Activated CD8-positive, alpha-beta memory T cell treated with anti-CD3 and anti-CD28 coated beads for 1 hour (primary cell): ENCODE measurements at places on chromosomes 4 and X.

DNA sequence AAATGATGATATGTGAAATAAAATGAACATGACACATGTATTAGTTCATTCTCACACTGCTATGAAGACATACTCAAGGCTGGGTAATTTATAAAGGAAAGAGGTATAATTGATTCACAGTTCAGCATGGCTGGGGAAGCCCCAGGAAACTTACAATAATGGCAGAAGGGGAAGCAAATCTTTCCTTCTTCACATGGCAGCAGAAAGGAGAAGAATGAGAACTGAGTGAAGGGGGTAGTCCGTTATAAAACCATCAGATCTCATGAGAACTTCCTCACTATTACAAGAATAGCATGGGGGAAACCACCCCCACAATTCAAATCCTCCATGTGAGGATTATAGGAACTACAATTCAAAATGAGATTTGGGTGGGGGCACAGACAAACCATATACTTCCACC lies 243.9 kb upstream of the GYPA start:
- no peak for DNase-seq

GRCh38 chrX:40570346-40571093 lies 10.2 kb upstream of the ATP6AP2 start:
- no peak for DNase-seq

DNA sequence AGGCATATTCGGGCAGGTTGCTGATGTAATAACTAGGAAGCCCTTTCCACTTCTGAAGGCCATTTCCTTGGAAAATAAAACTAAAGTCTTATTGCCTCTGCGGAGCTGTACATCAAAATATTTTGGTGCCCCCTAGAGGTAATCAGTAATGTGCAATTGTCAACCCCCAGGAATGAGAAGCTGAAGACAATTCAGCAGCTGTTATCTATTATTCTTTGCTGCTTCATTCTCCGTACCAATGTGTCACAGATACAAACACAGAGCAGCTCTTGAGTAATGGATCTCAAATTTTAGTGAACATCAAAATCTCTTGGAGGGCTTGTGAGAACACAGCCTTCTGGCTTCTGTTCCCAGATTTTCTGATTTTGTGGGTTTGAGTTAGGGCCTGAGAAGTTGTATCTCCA lies 3.5 kb upstream of the SLIT2 start:
- no peak for DNase-seq

GRCh38 chr4:108068442-108068841 lies 78.8 kb downstream of the HADH start:
- DNase-seq: no peak

- DNase-seq: no peak
Observed at GRCh38 chr4:38891051-38891983, 23.7 kb downstream of the FAM114A1 start.

DNA sequence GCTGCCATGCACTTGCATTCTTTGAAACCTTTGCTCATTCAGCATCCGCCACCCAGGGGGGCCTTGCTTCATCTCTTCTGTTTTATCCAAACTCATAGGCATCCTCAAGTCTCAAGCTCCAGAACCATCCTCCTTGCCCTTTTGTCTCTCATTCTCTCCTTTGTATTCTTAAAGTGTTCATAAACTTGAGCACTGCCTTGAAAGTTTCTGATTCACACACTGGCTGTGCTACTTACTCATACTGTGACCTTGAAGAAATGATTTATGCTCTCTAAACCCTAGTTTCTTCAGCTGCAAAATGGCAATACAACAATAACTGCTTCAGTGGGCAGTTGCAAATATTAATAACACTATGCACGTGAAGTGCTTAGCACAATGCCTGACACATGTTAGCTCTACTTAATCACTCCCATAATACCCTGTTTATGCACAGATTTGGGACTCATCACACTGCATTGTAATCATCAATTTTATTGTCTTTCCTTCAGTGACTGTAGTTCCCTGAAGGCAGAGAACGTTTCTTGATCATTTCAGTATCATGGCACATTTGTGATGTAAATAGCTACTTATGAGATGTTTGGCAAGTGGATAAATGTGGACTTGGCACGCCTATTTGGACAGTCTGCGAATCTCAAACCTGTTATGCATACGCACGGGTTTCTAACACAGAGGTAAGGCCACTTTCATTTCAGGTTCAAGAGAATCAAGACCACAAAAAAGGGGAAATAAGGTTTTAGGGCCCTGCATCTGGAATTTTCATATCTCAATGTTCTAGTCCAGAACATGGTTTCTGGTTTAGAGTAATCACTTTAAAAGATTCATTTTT lies 291.0 kb downstream of the LDB2 start:
- no peak for DNase-seq

- DNase-seq: no peak
Observed at GRCh38 chrX:46601283-46601682, 27.7 kb downstream of the CHST7 start.

- DNase-seq: no peak
Observed at GRCh38 chrX:1400049-1400448, 8.1 kb upstream of the SLC25A6 start.

- no peak for DNase-seq
Observed at GRCh38 chr4:112147697-112148096, 2.4 kb downstream of the FAM241A start.

DNA sequence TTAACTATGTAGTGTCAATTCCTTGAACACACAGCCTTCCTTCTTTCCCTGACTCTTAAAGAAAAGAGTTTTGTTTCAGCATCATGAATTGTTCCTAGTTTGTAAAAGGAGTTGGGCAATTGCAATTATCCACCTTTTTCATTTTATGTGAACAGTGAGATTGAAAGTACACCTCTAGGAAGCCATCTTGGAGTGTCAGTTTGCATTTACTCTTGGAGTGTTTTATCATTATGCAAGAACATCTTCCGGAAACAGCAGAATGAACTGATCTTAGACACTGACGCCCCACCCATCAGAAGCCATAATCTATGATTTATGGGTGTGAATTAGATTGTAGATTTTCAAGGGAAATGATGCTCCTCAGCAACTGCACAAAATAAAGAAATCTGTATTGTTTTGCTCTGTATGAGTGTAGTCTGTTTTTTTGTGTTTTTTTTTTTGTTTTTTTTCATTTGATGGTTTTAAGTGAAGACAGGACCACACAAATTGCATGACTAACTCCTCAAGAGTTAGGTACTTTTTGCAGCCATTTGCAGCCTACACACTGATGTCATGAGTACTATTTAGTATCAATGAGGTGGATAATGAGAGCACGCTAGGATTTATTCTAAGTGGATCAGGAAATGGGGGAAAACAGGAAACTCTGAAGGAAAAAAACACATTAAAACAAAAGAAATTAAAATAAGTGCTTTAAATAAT lies 19.5 kb upstream of the FGF2 start:
- no peak for DNase-seq

DNA sequence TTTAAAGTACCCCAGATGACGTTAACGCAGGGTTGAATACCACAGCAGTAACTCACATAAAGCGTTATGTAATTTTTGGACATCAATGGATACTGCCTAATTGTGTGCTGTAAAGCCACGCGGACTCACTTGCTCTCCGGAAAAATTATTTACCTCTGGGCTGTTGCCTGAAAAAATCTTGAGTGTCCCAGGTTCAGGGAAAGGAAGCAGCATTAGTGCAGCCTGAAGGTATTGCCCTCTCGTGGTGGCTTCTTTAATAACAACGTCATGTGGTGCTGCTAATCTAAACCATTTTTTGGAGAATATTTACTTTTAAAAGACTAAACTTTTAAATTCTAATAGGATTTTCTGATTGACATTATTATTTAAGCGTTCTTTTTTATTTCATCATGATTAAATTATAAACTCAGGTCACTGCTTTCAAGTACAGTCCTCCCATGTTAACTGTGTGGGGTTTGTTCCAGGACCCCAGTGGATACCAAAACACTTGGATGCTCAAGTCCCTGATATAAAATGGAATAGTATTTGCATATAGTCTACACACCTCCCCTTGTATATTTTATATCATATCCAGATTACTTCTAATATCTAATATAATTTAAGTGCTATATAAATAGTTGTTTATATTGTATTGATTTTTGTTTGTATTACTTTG lies 384.8 kb downstream of the FAM133A start:
- DNase-seq: no peak

GRCh38 chr4:136748773-136749172 lies 783.5 kb downstream of the PCDH18 start:
- DNase-seq: no peak

- no peak for DNase-seq
Observed at GRCh38 chr4:111464251-111465045, 680.8 kb upstream of the FAM241A start.

DNA sequence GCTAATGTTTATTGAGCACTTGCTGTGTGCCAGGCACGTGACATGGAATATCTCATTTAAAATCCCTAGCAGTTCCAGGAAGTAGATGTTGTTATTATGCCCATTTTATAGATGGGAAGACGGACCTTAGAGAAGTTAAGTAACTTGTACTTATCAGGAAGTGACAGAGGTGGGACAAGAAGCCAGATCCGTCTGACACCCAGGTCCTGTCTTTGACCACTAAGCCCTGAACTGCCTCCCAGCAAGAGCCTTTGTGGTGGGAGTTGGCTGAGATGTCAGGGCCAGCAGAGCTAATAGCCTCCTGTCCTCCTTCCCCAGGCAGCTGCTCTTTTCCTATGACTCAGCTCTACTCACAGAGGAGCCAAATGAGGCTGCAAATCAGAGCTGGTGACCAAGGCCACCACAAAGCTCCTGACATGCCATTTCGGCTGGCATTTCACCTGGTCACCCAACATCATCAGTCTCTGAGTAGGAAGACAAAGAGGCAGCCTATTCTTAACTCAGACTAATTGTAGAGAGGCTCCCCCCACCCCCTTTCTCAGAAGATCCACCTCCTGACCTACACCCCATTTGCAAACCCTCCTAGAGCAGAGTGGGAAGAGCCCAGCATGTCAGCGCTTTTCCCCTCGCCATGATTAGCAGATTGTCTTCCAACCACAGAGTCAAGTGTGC lies 175.1 kb upstream of the KIT start:
- DNase-seq: no peak

DNA sequence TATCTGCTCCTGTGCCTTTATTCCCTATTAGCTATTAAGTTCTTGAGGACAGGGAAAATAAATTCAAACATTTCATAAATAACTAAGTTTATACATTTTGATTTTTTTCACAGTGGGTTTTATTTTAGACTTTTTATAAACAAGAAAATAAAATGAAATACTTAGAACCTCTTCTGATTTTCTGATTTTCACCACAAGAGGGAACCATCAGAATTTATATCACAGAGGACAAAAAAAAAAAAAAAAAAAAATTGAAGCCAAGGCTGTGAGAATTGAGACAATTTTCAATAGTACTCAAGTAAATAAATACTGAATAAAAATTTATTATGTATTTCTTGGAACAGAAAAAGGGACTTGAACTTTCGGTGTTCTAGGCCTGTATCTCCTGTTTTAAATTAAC lies 288.1 kb downstream of the SH3BGRL start:
- DNase-seq: no peak

DNA sequence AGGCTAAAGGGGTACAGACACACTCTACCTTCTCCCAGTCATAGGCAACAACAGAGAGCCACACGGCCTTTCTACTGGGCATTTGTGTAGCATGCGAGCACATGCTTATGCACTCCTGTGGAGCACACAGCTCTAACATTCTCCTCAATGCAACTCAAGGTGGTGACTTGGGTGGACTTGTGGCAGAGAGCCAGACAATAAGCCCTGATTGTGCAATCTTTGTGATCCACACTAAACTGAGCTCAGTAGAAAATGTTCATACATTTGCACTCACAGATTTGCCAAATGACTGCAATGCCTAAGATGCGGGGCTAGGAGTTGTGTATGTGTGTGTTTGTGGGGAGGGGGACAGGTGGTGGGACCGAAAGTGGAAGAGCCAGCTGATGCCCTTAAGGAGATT lies 31.4 kb upstream of the SETD7 start:
- no peak for DNase-seq

GRCh38 chrX:40460926-40461325 lies 119.8 kb upstream of the ATP6AP2 start:
- no peak for DNase-seq

- no peak for DNase-seq
Observed at GRCh38 chr4:93764639-93765246, 63.8 kb upstream of the ATOH1 start.

DNA sequence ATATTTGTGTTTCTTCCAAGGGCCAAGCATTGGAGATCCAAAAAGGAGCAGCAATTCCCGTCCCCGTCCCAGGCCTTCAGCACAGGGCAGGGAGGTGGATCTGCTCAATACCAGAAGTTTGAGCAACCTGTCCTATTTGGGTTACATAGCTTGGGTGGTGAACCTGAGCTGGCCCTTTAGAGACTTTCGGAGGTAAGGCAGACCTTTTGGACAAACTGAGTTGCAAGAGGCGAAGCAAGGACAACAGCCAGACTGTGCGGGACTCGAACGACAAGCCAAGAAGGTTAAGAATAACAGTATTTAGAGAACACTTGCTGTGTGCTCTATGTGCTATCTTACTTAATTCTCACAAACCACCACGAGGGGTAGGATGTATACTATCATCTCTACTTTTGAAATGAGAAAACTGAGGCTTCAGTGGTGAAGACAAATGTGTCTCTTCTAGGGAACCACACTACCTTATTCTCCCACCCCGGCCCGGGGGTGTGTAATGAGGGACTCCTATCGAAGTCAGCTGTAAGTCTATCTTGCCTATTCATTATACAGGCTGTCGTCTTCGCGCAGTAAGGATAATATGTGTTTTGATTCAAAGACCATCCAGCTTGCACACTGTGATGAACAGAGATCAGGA lies 1.3 kb downstream of the NOP14 start:
- DNase-seq: no peak

DNA sequence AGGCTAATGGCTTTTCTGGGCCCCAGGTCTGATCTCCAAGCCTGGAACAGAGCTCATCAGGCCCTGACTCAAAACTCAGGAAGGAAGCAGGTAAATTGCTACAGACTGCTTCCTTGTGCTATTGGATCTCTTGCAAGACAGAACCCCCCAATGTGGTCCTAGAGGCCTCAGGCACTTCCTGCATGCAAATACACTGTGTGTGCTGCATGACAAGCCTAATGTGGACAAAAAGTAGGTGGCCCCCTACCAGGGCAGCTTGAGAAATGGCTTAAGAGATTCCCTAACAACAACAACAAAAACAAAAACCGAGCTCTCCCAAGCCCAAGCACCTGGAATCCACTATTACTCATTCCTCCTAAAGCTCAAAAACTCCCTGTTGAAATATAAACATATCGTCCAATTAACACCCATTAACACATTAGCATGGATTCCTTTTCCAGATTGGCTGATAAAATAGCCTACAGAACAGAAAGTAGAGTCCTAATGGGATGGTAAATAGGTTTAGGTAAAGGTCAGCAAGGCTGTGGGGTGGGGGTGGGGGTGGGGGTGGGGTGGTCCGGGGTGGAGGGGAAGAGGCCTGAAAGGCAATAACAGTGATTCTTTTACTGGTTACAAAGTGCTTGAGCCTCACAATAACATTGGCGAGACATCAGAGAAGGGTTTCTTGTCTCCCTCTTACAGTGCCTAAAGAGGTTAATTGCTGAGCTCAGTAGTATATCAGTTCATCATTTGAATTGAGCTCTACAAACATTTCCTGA lies 24.1 kb upstream of the FGF16 start:
- no peak for DNase-seq

GRCh38 chr4:114783215-114783595 lies 184.6 kb downstream of the UGT8 start:
- no peak for DNase-seq
